ENCODE measurements at places on chromosomes 13 and 19. TPM values are rescaled to one million over a fixed set of nuclear protein-coding genes. Genes with fewer than 3 reads are reported as not detected.

Gene SHD
- total RNA-seq: not detected

Gene FGF9
- 0.03 TPM for total RNA-seq

Gene TNFSF9
- 10.9 TPM for total RNA-seq

Gene RFPL4AL1
- total RNA-seq: not detected

DNA sequence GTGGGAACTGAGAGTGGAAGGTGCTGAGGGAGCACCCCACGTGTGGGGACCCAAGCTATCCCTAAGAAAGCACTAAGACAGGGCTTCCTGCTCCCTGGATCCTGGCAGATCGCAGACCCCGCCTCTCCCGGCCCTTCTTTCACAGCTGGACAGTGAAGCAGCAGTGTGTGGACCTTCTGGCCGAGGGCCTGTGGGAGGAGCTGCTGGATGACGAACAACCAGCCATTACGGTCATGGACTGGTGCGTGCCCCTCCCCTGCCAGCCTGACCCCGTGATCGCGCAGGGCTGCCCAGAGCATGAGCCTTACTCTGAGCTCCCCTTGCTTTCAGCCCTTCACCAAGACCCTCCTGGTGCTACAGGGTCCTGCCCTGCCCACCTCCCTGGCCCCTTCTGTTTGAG is 2.3 kb downstream of the NCCRP1 start:
- DNase-seq: peak; percentile 89

DNA sequence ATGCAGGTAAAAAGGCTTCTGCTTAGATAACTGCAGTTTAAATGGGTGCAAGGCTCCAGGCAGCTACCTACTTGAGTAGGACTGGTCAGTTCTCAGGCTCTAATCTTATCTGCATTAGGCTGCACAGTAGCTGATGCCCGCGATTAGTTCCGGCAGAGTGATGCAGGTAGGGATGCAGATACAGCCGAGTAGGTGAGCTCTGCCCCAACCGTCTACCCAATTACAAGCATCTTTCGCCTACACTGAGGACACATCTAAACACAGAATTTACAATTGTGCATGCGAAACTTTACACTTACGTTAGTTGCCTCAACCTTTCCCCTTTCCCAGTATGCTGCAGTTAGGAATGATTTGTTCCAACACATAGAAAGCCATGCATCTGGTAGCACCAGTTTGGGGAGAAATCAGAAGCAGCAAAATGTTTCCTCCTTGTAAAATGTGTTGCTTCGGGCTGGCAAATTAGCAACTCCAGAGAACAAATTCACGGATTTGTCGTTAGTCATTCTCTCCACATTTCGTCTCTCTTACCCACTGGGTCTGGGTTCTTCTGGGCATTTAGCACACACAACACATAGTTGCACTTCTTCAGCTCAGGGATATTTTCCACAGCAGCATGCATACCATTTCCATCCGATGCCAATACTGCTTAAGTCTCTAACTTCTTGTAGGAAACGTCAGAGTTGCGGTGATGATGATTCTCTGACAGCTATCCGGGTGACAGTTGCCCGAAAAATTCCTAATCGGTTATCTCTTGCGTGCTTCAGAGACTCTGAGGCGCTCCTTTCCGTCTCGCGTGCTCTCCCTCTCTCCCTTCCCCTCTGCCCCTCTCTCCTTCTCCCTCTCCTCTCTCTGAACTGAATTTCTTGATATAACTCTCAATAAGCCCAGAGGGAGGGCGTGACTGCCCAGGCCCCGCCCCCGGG is at the start of gene PCDH9:
Gene PCDH9 (minus strand): TSS at position 856 of the 923 bp plus-strand sequence. CDS start 1,896 bp downstream, outside the sequence.
- no peak for DNase-seq

- DNase-seq: peak; percentile 60
Observed at GRCh38 chr19:3154957-3155736, 19.3 kb downstream of the GNA15 start.

GRCh38 chr13:111365149-111366005 is 44.9 kb downstream of the TEX29 start:
- DNase-seq: no peak

- no peak for DNase-seq
Observed at GRCh38 chr13:113759525-113760137, 605 bp downstream of the TMEM255B start.

DNA sequence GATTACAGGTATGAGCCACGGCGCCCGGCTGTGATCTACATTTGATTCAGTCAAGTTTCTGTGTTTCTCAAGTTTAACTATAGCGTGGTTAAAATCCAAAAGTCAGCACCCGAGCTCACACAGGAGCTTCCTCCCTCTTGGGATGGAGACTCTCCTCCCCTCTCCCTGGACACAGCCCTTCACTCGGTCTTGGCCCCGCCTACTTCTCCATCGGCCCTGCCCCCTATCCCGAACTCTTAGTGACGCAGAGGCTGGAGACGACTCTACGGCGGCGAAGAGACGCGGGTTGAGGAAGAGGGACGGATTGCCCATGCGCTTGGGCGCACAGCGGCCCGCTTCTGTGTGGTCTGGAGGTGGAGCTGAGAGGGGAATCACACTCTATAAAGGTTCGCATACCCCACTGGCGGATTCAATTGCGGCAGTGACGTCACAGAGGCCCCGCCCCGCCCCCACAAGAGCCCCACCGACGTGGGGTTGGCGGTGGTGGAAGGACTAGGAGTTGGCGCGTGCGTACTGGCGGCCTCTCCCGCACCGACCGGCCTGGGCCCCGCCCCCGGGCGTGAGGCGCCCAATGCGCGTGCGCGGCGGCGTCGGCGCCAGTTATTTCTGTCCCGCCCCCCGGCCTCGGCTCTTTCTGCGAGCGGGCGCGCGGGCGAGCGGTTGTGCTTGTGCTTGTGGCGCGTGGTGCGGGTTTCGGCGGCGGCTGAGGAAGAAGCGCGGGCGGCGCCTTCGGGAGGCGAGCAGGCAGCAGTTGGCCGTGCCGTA is at the start of gene TRIM28:
Gene TRIM28 (plus strand): TSS at position 239 of the 765 bp plus-strand sequence. CDS start 694 bp downstream, outside the sequence.
- DNase-seq: peak; percentile 98

DNA sequence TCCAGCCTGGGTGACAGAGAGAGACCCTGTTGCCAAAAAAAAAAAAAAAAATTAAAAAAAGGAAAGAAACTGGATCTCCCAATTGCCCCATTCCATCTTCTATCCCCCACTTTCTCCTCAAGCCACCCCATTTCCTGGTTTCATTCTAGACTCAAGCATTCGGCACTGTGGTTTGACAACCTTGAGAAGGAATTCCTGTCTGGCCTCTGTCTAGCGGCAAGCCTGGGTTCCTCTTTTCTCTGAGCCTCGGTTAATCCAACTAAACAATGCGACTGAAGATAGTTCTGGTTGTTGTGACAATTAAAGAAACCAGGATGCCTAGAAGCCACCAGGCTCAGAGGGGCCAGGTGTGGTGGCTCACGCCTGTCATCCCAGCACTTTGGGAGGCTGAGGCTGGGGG is 3.3 kb upstream of the C3 start:
- no peak for DNase-seq

DNA sequence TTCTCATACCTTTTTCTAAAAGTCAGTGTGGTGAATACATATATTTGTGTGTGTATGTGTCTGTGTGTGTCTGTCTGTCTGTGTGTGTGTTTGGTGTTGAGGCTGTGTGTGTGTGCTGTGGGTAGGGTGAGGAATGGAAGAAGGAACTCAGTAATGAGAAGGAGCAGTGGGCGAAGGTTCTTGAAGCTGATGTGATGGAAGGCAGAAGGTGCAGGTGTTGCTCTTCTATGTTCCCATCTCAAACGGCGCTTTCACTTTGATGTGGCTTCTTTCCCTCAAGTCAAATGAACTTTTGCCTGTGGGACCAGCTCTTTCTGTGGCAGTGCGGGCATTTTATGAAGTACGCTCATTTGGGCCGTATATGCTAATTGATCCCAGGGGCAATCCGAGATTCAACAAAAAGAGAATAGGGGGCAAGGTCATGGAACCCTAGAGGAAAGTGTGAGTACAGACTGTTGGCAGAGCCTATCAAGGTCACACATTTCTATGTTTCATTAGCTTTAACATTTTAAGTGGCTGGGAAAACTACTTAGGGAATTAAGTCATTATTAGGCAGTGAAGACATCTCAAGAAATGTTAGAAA is 15.2 kb downstream of the BIVM start:
- no peak for DNase-seq

- no peak for DNase-seq
Observed at GRCh38 chr13:92994056-92994455, 232.6 kb upstream of the GPC6 start.

DNA sequence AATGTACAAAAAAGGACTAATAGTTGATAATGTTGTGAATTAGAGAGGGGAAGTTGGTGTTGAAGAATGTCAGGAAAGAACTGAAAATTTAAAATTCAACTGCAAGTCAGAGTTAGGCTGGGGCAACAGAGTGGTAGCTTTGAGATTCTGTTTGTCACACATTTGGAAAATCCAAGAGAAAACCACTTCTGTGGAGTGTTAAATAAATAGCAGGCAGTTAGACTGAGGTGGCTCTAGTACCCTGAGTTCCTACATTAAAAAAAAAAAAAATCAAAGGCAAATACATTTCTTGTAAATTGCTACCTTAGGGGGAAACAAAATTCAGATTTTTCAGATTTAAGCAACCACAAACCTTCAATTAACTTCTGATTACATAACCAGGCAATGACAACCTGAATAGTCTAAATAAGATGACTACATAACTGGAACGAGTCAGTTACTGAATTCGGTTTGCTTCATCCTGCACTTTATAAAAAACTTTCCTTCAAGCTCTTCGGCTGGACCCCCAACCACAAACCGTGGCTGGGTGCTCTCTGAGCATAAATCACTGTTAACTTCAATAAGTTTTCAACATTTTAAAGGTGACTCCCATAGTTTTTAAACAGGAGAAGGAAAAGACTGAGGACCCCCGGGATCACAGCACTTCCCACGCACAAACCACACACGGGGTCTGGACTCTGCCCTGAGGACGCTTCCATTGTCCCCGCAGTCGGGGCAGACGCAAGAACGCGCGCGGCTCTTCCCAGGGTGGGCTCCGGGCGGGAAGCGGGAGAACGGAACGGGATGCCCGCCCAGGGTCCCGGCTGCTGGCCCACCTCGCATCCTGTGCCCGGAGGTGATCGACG is 725 bp downstream of the ZNF682 start:
- no peak for DNase-seq

DNA sequence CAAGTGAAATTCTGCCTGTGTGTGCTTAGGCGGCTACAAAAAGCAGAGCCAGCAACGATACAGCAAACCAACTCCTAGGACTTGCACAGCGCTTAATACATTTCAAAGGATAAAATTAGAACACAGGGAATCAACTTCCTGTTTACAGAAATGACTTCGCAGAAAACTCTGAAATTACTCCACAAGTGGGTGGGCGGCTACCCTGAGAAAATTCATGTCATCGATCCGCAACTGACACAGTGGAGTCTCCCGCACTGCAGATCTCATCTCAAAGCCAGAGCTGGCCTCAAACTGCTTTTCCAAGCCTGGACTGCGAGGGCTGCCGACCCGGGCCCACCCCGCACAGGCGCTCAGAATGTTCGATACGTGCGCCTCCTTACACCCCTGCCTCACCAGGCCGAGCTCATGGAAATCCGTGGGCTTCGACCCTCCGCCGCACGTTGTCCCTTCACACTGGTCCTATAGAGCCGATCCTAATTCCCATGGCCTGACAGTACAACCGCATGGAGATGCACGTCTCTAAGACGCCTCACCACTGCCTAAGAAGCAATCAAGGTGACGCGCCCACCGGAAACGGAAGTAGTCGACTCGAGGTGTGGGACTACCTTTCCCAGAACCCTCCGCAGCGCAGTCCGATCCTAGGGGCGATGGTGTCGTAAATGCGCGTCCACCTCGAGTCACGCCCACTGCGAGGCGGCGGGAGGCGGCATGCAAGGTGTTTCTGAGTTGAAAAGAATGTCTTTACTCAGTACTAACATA is at the start of gene ZNF229:
Gene ZNF229 (minus strand): TSS at position 557 of the 759 bp plus-strand sequence. CDS start 5,625 bp downstream, outside the sequence.
- DNase-seq: peak; percentile 56

- no peak for DNase-seq
Observed at GRCh38 chr13:40120781-40121180, 465.3 kb downstream of the COG6 start.

DNA sequence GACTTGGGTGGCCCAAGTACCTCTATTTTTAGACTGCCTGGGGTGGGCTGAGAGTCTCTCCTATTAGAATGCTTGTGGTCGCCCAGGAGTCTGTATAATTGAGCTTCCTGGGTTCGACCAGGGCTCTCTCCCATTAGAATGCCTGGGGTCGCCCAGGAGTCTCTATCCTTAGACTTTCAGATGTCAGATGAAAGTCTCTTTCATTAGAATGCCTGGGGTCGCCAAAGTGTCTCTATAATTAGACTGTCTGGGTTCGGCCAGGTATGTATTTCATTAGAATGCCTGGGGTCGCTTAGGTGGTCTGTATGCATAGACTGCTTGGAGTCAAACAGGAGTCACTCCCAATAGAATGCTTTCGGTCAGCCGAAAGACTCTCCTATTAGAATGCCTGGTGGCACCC is 1471.7 kb downstream of the UQCRFS1 start:
- no peak for DNase-seq

GRCh38 chr19:40646743-40647254 is 43.7 kb downstream of the NUMBL start:
- DNase-seq: no peak

- DNase-seq: peak; percentile 70
Observed at GRCh38 chr19:40578442-40578908, 1.8 kb downstream of the SHKBP1 start.

GRCh38 chr19:40460185-40460584 is 5.4 kb downstream of the BLVRB start:
- DNase-seq: no peak

DNA sequence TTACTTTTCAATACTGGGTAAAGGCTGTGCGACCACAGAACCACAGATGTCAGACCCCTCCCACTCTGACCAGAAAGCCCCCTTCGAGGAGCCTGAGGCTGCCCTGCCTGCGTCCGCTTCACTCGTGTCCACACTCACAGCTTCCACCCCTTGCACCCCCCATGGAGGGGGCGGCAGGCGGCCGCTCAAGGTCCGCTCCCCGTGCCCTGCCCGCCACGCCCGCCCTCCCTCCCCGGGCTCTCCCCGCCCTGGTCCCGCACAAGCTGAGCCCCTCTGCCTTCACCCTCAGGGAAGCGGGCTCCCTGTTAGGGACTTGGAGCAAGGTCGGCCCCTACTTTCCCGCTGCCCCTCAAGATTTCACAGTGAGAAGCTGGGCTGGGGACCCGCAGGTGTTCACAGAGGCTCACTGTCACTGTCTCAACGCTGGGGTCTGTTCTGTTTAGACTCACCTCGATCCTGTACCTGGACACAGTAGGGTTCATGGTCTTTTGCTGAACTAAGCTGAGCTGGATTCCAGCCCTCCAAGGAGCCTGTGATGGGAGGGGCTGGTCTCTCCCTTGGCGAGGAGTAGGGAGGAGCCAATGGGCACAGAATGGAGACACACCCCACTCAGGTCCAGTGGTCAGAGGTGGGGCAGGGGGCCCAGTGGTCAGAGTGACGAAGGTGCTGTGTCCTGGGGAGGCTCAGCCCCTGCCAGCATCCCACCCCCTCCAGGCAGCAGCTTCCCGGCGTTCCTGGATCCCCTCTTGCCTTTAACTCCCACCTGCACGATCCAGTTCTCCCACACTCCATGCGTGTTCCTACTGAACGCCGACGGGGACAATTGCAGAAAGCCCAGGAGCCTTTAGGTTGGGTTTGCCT is 69.5 kb downstream of the SPACA7 start:
- no peak for DNase-seq
